ENCODE measurements at places on chromosomes 16 and 17.
A peak's percentile ranks its signal among the peaks of the same experiment; 100 is the strongest.

DNA sequence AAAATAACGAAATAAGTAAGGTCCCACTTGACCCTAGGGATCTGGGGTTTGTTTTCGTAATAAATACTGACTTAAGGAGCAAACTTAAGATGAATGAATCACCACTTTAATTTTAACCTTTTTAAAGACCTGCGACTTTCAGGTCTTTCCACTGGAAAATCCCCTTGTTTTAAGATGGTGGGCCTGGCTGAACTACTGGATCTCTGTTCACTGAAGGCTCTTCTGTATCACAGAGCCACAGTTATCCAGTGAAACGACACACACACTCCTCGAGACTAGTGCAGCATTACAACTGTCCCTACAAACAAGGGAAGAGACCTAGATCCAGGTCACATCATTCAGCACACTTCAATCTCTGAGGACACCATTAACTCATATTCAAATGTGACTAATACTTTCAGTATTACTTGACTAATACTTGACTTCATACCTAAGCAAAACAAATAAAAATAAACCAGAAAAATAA lies 299.0 kb downstream of the CEP112 start:
- no peak for DNase-seq

GRCh38 chr16:74842413-74842812 lies 67.8 kb upstream of the FA2H start:
- DNase-seq, result no peak

GRCh38 chr16:47644166-47644565 lies 183.0 kb downstream of the PHKB start:
- DNase-seq, result no peak

- no peak for DNase-seq
Observed at GRCh38 chr17:44776628-44777393, 18.0 kb downstream of the ADAM11 start.

DNA sequence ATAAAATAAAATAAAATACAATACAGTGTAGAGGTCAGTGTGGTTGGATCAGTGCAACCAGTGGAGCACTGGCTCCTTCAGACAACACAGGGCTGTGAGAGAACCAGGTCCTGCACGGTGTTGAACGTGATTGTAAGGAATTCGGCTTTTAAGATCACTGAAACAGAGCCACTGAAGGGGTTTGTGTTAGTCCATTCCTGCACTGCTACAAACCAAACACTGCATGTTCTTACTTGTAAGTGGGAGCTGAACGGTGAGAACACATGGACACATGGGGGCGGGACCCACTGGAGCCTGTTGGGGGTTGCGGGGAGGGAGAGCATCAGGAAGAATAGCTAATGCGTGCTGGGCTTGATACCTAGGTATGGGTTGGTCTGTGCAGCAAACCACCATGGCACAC lies 193.2 kb upstream of the AXIN2 start:
- DNase-seq, result no peak

DNA sequence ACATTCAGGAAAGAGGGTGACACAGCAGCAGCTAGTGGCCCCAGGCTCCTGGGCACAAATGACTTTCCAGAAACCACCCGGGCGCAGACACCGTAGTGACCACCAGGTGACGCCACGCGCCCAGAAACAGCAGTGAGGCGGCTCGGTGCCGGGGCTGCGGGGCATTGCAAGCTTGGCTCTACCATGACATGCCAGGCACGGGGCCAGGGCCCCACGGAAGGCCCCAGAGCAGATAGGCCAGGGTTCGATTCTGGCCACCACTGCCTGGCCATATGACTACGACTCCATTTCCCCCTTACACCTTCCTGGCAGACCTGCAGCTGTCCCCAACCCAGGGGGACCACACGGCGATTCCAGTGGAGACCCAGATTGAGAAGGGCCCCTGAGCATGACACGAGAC lies 6.7 kb downstream of the RHBDF1 start:
- DNase-seq, result peak; percentile 92

DNA sequence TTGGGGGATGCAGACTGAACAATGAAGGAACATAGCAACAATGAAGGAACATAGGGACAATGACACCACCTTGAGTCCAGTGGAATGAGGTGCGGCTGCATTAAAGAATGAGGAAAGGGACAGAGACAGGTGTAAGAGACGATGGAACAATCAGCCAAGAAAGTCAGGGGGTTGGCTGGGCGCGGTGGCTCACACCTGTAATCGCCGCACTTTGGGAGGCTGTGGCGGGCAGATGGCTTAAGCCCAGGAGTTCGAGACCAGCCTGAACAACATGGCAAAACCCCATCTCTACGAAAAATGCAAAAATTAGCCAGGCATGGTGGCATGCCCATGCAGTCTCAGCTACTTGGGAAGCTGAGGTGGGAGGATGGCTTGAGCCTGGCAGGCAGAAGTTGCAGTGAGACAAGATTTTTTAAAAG lies 13.6 kb upstream of the CBFB start:
- DNase-seq, result peak; percentile 31

DNA sequence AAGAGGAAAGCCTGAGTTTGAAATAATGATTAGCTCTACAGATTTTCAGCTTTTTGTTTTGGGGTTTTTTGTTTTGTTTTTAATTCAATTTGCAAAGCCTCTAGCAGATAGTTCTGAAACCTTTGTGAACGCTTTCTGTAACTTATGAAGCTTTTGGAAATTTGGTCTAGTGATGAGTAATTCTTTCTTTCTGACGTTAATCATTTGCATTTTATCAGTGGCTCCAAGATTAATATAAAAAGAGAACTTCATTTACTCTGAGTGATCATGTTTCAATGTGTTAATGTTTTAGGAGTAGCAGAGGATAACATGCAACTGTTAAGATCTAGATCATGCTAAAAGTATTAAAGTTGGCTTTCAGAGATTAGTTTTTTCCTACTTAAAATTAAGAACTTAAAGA lies 160.3 kb upstream of the TBX2 start:
- no peak for DNase-seq

DNA sequence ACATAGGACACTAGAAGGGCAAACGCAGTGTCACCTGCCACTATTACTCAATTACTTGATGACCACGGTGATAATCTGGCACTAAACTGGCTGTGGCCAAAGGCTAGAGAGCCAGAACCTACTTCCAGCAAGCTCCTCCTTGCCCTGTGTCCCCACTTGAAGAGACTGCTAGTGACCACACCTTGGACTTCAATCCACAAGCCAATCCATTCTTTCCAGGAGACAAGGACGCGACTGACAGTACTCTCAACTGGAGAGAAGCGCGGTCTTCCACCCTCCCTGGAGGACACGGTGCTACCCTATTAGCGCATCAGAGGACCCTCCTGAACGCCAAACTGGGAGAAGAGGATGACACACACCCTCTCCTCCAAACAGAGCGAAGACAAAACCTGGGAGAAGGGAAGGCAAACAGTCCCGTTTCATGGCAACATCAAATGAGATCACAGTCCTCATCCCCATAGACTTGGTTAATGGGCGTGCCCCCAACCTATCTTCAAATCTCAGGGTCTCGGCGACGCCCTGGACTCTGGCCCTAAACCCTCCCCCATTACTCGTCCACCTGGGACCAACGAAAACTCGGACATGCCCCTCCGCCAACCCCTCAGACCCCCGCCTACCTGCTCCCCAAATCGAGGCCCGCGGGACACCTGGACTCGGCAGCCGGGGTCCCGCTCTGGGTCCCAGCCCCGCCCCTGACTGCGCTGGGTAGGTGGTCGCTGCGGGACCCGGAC lies 508 bp downstream of the FLCN start:
- DNase-seq, result no peak

DNA sequence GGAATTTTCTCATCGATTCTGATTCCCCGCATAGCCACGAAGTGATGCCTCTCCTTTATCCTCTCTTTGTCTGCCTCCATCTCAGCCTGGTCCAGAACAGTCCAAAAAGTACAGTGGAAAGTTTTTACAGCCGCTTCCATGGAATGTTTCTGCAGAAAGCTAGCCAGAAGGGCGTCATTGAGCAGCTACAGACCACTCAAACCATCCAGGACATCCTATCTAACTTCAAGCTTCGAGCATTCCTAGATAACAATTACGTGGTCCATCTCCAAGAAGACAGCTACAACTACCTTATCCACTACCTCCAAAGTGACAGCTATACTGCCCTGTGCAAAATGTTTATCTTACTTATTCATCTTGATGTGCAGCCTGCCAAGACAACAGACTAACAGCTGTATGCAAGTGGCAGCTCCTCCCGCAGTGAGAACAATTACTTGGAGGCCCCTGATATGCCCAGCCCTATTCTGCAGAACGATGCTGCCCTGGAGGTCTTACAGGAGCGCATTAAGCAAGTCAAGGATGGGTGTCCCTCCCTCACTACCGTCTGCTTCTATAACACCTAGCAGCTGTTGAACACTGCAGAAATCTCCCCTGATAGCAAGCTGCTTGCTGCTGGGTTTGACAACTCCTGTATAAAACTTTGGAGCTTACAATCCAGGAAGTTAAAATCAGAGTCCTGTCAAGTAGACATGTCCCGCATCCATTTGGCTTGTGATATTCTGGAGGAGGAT lies 38.9 kb downstream of the SLFN12L start:
- no peak for DNase-seq

- DNase-seq, result no peak
Observed at GRCh38 chr16:81626181-81626674, 152.9 kb upstream of the PLCG2 start.

GRCh38 chr17:45230787-45231480 lies 9.2 kb downstream of the FMNL1 start:
- peak; percentile 77 for DNase-seq

GRCh38 chr16:88541831-88542616 lies 28.2 kb upstream of the ZC3H18 start:
- DNase-seq, result no peak

- DNase-seq, result peak; percentile 96
Observed at GRCh38 chr17:77772461-77772897, 186.0 kb upstream of the TNRC6C start.

All from D341Med (cell line).